ENCODE measurements at places on chromosomes 16 and 17. TPM values are rescaled to one million over a fixed set of nuclear protein-coding genes. Genes with fewer than 3 reads are reported as not detected.

Gene CDRT4
- 10.0 TPM for total RNA-seq

DNA sequence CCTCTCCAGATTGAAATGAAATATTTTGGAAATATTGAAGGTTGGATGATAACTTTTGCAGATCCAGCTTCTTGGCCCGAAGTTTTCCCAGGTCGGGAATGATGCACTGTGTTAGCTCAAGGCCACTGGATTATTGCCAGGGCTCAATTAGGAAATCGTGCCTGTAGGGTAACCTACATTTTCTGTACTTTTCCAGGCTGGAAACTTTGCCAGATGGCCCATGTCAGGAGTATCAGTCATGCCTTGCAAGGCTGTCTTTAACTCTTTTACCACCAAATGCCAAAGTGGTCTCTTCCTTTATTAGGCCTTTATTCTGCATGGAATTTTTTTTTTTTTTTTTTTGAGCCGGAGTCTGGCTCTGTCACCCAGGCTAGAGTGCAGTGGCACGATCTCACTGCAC, 8.9 kb upstream of the SEC14L1 start:
- DNase-seq, result no peak

GRCh38 chr16:64962786-64963185, 159.1 kb downstream of the CDH11 start:
- no peak for DNase-seq

DNA sequence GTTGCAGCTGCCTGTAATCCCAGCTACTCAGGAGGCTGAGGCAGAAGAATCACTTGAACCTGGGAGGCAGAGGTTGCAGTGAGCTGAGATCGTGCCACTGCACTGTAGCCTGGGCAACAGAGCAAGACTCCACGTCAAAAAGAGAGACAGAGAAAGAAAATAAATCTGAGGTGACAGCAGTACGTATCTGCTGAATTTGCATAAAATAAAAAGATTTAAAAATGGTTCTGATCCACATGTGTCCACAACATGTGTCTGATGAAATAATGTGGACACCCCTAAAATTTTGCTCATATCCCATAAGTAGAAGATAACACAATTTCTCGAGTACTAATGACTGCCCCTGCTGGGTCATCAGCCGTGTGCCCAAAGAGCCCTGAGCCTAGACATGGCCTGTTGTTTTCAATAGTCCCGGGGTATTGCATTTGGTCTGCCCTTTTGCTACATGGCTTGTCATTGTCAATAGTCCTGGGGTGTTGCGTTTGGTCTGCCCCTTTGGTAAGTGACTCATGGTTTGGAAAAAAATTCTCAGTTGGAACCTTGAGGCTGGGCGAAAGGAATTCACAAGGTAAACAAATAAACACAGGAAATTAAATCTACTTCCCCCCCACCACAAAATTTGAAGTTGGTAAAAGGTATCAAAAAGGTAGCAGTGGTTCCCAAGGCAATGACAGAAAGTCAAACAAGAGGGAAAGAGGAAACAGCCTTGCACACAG, 434.6 kb upstream of the MAF start:
- no peak for DNase-seq

DNA sequence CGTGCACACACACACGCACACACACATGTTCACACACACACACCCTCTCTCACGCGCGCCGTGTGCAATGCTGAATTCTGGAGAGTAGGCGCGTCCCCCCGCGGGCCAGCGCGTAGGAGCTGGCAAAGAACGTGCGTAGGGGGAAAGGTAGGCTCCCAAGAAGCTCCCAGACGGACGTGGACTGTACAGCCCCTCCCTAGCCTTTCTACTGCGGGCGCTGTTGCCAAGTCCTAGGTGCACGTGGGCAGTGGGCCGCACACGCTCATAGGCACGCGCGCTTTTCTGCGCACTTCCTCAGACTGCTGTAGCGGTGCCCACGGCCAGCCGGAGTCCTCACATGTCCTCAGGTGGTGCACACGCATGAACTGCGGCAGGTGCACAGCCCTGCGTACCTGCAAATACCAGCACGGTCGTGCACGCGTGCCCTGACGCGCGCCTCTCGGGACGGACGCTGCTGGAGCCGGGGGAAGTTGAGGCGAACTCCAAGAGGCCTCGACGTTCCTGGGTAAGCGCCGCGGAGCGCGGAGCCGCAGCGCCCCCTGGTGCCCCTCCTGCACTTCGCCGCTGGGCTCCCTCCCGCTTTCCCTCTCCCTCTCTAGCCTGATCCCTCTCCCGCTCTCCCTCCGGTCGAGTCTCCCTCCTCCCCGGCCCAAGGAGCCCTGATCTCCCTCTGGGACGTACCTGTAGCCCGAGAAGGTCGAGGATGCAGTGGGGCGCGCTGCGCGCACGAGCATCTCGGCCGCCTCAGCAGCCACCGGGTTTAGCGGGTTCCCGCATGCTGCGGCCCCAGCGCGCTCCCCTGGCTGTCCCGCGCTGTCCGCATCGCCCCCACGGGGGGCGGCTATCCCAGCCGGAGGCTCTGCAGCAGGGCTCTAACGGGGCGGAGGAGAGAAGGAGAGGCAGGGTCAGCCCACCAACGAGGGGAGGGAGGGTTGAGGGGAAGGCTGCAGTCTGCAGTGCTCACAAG, 749 bp downstream of the GRIN2A start:
- DNase-seq, result no peak

Gene METTL26
- total RNA-seq, result 87.2 TPM

Gene PRSS27
- 2.0 TPM for total RNA-seq

Gene CEP112
- 4.7 TPM for total RNA-seq

Gene OTOA
- not detected for total RNA-seq

Measured in T-cell (primary cell).